ENCODE measurements at places on chromosomes 7 and 10.

GRCh38 chr10:21518641-21519396 lies 6.7 kb downstream of the SKIDA1 start:
- no peak for DNase-seq

DNA sequence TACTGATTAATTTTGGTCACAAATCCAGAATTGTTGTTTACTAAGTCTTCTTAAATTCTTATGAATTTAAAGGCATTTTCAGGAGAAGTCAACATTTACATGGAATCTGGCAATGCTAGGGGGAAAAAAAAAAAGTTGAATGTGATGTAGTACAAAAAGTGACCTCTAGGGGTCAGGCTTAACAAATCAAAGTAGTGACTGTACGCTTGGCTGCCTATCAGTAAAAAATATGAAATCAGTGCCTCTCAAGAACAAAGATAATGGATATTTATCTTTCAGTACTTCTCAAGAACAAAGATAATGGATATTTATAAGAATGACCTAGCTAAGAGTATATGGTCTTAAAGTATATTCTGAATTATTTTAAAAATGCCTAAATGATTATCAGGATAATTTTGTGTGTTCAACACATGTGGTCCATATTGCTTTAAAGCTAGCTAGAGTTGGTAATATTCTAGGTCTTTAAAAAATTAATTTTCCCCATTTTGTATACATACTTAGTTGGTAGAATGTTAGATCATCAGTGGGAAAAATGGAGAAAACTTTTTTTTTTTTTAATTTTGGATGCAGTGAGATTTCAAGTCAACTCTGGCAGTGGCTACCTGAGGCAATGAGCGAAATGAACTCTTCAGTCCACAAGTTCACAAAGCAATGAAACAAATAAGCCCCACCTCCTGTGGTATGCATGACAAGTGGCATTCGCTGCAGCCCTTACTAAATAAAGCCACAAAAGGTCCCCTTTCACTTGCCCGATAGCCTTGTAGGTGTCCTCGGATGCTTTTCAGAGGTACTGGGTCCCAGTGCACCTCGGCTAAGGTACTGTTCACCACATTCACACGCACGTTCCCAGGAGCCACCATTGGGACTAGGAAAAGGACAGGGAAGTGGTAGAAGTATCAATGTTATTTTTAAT lies 51.2 kb upstream of the LAMB4 start:
- DNase-seq: peak; percentile 57

- no peak for DNase-seq
These were observed 487.8 kb upstream of the PODXL start for GRCh38 chr7:132044247-132044646.

- no peak for DNase-seq
These were observed 17.3 kb downstream of the TLL2 start for GRCh38 chr10:96496281-96496925.

DNA sequence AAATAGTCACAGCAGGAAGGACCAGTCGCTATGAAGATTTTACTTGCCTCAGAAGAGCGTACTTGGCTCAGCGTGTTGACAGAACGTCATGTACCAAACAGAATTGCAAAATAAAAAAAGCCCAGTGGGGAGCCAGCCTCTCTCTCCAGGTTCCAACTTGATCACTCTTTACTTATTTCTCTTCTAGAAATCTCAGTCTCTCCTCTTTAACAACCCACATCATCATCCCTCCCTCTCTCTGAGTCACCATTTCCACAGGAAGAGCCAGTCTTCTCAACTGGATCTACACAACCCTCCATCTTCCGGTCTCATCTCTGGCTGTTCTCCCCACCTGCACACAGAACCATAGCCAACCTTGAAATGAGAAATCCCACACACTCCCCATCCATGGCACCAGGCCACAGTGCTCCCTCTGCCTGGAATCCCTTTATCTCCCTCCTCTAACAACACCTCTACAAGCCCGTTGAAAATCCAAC lies 718.3 kb downstream of the GRID1 start:
- no peak for DNase-seq

- DNase-seq: no peak
These were observed 892 bp downstream of the CRHR2 start for GRCh38 chr7:30681331-30681797.

DNA sequence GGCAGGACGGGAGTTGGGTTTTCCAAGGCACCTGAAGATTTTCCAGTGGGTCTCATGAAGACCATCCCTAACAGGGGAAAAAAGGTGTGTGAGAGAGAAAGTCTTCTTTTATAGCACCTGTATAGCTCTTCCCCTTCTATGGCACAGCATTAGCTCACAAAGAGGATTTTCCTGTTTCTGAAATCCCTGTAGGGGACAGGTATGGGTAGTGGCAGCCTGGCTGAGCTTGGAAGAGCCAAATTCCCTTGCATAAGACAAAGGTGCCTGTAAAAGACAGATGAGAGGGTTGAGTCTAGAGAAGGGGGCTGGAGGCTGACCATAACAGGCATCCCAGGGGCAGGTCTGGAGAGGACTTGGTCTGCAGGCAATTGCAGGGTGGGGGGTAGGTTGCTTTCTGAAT lies 63.7 kb downstream of the COL13A1 start:
- no peak for DNase-seq

GRCh38 chr7:108497082-108497725 lies 28.7 kb downstream of the PNPLA8 start:
- DNase-seq: peak; percentile 22

DNA sequence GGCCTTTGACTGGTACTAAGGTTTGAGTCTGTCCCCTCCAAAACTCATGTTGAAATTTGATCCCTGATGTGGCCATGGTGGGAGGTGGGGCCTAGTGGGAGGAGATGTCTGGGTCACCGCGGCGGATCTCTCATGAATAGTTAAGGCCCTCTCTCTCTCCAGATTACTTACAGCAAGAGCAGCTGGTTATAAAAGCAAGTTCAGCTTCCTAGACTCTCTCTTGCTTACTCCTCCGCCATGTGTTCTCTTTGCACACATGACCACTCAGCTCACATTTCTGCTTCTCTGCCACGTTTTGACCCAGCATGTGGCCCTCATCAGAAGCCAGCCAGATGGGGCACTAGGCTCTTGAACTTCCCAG lies 29.9 kb upstream of the ZMIZ1 start:
- peak; percentile 54 for DNase-seq

- DNase-seq: no peak
These were observed 32.2 kb downstream of the EBLN1 start for GRCh38 chr10:22185586-22185985.

GRCh38 chr7:117728890-117729624 lies 144.2 kb downstream of the CTTNBP2 start:
- DNase-seq: no peak

DNA sequence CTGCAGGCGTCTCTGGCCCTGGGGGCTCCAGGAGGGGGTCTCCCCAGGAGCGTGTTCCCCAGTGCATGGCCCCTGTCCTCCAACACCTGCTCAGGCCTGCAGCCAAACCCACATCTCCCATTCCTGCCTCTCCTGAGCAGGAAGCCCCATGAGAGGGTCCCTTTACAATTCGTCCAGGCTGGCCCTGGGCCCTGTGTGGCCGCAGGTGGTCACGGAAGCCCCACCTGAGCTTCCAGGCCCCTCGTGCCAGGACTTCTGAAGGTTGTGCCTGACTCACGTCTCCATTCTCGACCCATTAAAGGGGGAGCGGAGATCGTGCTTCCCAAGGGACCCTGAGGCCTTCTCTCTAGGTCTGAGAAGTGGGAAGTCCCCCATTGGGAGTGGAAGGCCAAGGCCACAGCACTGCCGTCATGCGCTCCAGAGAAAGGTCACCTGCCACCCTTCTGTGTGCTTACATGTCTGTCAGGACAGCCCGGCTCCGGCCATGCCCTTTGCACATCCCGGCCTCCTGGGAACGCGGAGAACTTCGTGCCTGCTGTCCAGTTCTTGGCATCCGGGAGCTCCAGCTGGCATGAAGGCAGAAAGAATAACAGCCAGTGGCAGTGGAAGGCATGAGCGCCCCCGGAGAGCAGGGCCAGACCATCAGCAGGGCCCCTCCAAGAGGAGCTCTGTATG lies 382.3 kb downstream of the DNAJB6 start:
- no peak for DNase-seq

- DNase-seq: no peak
These were observed 7.9 kb upstream of the INMT start for GRCh38 chr7:30744075-30744417.

DNA sequence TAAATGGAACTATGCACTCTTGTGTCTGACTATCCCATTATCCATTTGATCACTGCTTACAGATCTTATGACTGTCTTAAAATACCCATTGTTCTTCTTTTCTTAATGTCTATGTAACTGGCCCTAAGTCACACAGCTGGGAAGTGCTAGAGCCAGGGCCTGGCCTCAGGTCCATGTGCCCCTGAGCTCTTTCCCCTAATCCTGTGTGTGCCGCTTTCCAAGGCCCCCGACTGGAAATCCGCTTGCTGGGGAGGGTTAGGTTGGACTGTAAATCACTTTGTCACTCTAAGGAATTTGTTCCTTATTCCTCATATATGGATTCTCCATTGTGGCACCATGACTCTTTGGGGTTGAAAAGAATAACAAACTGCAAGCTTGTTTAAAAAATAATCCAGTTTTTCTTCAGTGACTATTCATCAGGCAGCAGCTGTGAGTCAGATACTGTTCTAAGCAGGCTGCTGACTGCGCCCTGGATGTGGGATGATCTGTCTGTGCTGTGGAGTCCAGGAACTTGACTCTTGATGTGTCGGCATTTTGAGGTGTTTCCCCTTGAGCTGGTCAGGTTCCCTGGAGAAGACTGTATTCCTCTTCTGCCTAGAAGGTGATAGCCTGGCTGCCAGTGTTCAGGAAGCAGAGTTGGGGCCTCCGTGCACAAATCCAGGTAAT lies 236.3 kb downstream of the SDK1 start:
- no peak for DNase-seq

DNA sequence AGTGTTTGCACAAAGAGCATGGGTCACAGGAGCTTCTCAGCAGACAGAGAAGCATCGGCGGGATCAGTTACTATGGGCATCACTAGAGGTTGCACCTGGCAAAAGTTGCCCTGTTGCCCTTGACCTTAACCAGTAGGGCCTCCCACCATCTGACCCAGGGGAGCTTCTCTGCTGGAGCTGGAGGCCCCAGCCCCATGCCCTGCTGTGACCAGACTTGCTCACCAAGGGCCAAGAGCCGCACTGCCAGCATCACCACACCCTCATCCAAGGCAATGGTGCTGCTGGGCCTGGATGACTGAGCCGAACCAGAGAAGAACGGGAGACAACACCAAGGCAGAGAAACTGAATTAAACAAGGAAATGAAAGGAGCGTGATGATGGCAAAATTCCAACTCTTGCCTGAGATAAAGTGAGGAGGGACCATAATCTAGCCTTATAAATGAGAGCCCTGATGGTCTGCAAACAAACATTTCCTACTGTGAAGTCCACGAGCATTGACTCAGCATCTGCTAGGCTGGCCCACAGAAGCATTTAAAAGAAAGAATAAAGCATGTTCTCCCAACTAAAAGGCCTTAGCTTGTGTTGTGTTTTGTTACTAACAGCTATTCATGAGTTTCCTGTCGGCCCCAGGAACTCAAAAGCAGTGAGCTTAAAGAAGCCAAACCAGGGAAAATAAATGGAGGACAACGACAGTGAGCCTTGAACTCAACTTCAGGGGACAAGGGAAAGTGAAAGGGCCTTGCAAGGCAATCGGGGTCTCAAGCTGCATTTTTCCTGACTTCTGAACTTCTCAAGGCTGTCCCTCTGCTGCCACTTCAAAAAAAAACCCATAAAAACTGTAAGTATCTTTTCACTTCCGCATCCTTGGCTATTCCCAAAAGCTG lies 60.4 kb downstream of the AFAP1L2 start:
- no peak for DNase-seq

DNA sequence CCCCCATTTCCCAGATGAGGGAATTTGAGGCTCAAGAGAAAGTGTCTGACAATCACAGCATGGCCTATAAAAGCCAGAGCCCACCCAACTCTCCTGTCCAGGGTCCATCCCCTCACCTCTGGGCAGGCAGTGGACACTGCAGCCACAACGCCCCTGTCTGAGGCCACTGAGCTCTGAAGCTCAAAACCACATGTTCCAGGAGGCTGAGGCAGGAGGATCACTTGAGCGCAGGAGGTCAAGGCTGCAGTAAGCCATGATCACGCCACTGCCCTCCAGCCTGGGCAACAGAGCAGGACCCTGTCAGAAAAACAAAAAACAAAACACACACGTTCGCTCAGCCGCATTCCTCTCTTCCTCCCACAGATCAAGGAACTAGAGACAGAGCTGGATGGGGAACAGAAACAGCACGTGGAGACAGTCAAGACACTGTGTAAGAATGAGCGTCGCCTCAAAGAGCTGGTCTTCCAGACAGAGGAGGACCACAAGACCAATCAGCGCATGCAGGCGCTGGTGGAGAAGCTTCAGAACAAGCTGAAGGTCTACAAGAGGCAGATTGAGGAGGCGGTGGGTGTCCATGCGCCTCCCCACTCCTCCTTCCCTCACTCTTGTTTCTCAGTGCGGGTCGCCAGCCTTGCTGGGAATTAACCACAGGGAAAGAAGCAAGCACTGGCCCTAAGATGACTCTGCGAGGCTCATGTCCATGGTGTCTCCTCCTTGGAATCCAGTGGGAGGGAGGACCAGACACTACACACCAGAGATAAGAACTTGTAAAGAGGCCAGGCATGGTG lies 20.0 kb upstream of the ARPC1A start:
- no peak for DNase-seq

DNA sequence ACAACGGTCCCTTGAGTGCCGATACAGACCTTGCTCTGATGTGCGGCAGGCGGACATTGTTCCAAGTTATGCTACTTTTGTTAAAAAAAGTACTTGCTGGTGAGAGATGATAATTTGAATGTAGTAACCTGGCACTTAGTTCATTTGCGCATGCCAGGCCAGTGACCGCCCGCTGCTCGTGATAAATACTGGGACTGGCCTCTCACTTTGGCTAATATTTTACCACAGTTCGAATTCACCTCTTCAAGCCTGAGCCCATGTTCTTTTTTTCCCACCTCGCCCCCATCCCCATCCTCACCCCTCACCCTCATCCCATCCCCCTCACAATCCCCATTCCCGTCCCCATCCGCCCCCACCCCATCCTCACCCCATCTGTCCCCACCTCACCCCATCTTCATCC lies 126.4 kb downstream of the DNAJB6 start:
- no peak for DNase-seq

GRCh38 chr10:72218325-72218724 lies 2.2 kb upstream of the ASCC1 start:
- no peak for DNase-seq

DNA sequence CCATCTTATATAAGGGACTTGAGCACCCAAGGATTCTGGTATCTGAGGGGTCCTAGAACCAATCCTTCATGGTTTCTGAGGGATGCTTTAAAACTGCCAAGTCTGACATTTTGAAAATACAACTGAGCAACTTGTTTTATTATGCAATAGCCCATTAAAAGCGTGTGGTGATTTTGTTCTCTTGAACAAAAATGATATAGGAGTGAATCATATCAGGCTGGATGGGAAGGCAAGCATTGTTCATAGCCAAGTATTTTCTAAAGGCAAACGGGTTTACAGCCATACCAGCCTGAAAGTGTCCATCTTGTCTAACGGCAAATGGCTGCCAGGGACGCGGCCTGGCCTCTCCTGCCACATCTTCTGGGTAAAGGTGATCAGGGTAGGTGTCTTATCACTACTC lies 23.4 kb downstream of the RPP38 start:
- DNase-seq: no peak

GRCh38 chr7:45888993-45889366 lies 692 bp downstream of the IGFBP1 start:
- no peak for DNase-seq
